Brain (organoid and tissue), 16 donors: ENCODE measurements at places on chromosomes 5 and 9.

GRCh38 chr5:136249678-136250266 is 56.8 kb upstream of the SMIM32 start:
- DNase-seq = peak; percentile 82

DNA sequence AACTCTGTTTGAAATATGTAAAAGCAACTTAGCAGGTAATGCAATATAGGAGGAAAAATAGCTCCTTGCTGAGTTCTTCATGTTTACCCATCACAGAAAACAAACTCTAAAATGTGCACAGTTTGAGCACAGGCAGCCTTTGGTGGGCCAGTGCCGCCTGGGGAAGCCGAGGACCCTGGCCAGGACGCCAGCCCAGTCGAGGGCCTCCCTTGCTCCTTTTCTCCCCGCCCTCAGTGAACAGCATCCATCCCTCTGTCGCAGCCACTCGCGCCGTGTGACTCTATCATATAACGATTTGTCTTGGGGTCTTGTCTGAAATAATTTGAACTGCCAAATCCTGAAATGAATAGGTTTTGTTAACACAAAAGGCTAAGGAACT is 286.7 kb upstream of the IRX4 start:
- no peak for DNase-seq

GRCh38 chr9:99677281-99677680 is 144.4 kb upstream of the NR4A3 start:
- DNase-seq = no peak

- DNase-seq = no peak
Observed at GRCh38 chr5:36162810-36163486, 11.0 kb downstream of the SKP2 start.

GRCh38 chr9:14434971-14435718 is 121.2 kb upstream of the NFIB start:
- no peak for DNase-seq

DNA sequence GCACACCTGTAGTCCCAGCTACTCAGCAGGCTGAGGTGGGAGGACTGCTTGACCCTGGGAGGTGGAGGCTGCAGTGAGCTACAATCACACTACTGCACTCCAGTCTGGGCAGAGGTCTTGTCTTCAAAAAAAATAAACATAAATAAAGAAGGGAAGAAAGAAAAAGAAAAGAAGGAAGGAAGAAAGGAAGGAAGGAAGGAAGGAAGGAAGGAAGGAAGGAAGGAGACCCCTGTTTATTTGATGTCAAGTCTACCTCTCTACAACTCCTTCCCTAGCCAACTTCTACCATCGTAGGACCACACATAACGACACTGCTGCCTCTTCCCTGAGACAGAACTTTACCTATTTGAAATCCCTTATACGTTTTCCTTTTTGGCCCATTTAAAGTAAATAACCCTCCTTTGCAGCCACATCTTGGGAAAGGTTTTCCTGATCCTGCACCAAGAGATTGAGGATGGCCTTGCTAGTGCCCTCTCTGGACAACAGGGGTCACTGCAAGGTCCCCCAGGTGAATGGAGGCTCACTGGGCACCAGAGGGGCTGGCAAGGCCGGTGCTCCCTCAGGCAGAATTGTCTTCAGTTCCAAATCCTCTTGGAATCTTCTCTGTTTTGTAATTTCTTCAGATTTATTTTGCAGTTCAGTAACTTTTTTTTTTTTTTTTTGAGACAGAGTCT is 10.5 kb downstream of the RPS14 start:
- peak; percentile 11 for DNase-seq

DNA sequence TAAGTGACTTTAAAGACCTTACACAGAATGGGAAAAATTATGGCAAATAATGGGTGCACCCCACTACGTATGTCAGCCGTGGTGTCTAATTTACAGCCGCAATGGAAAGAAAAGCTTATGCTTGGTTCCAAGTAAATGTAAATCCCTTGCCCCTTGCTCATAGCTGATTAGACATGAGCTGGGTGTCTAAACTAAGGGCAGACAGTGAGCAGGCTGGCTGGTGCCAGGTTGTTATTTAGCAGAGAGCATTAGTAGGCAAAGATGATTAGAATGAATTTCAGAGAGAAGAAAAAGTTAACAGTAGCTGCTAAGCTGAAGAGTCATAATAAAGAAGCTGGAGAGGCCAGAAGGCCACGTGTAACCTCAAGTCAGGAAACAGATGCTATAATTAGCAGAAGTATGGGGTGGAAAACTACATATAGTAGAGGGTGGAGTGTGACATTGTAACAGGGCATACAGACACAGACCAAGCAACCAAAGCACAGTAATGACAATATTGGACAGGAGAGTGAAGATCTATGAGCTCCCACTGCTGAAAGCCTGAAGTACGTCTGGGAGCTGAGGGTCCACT is 257.7 kb downstream of the MCTP1 start:
- no peak for DNase-seq

DNA sequence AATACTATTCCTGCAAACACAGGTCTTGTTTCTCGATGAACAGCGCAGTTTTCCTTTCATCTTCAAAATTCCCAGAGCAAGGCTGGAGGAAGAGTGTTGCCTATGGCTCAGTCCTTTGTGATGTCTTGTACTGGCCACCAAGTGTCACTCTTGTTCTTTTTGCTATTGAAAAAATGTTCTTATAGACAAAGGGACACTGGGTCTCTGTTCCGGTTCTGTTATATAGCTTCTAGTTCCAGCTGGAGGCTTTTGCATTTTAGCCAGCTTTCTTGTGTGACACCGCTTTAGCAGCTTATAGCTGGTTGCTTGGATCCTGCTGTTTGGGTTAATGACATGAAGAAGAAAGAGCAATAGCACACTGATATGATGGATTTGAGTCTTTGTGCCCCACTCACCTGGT is 343.7 kb upstream of the KCNN2 start:
- peak; percentile 72 for DNase-seq

DNA sequence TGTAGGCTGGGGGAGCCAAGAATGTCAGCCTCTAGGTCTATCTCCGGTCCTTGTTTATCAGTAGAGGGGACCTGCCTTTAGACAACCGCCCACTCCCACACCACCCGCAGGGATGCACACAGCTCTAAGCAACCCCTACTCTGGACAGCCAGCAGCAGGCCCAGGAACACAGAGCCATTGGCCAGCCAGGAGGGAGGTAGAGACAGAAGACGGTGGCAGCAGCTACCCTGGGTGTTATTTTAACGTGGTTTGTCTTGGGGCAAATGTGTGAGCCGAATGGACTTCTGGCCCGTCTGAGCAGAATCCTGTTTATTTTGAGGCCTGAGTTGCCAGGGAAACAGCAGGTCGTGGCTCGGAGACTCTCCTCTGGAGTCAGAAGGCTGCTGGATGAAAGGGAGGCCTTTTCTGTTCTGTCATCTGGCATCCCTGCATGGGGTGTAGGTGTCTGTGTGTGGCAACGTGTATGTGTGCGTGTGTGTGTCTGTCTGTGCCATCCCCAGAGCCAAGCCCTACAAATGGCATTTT is 382 bp upstream of the FGF1 start:
- DNase-seq = peak; percentile 66

DNA sequence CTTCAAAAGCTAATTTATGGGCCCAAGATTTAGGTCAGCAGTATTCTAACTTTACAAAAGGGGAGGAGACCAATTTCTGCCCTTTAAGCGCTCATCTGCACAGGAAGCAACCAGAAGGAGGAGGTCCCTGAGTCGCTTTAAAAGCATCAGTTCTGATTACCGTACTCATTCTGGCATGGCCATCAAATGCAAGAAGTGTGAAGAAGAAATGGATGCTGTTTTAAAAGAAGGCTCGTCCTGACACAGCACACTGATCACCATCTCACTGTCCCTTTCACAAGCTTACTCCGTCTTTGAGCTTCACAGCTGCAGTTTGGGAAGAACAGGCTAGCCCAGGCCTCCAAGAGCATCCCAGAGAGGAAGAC is 17.5 kb downstream of the ZNF608 start:
- DNase-seq = no peak

GRCh38 chr5:73415617-73416016 is 33.0 kb downstream of the FOXD1 start:
- no peak for DNase-seq

DNA sequence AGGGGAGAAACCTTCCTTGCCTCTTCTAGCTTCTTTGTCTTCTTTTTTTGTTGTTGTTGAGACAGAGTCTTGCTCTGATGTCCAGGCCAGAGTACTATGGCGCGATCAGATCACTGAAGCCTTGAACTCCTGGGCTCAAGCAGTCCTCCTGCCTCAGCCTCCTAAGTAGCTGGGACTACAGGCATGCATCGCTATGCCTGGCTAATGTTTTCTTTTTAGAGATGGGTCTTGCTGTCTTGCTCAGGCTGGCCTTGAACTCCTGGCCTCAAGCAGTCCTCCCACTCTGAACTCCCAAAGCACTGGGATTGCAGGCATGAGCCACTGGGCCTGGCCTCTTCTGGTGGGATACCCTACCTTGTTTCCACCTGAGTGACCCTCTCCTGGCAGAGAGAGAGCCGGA is 3.4 kb upstream of the PAXX start:
- DNase-seq = no peak

DNA sequence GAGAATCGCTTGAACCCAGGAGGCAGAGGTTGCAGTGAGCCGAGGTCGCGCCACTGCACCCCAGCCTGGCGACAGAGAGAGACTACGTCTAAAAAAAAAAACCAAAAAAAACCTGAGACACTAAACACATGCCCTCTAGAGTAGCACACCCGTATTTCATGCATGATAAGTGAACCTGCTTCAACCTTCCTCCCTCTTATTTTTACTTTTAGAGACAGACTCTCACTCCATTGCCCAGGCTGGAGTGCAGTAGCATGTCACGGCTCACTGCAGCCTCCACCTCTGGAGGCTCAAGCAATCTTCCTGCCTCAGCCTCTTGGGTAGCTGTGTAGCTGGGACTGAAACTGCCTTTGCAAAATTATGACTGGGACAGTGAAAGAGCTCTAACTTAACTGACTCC is 17.6 kb upstream of the NANS start:
- DNase-seq = no peak

GRCh38 chr5:113776832-113777525 is 263.5 kb downstream of the YTHDC2 start:
- DNase-seq = peak; percentile 20

- DNase-seq = no peak
Observed at GRCh38 chr9:128499920-128500319, 4.6 kb upstream of the GLE1 start.

DNA sequence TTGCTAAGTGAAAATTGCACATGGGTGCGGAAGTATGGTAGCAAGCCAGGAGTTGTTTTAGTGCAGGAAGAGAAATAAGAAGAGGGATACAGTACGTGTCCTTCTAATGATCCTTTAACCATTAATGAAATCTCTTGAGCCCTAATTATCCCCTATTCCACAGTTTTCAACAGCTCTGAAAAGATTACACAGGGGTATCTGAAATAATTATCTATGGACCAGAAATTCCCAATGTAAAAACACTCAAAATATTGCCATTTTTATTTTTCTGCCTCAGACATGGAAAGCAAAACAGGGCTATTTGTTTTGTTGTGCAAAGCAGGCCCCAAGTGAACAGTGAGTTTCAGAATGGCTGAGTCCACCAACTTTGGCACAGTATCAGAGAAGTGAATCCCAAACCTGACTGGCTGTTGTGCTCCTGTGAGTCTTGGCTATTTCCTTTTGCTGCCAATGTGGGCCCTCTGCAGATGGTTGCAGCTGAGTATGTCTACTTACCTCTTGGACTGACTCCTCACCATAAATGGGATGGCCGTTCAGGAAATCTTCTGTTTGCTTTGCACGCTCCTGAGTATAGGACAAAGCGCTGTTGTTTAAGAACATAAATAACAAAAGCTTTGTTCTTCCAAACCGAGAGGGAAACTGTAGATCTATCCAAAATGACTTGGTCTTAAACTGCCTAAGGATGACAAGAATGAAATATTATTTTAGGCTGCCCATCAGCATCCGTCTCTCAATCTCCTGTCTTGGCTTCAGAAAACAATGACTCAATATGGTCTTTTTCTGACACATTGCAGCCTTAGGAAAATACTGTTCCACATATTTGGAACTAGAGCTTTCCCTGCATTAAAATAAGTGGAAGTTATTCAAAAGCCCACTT is 204.1 kb downstream of the DEPDC1B start:
- DNase-seq = no peak

- DNase-seq = no peak
Observed at GRCh38 chr5:7540736-7541485, 145.0 kb downstream of the ADCY2 start.

DNA sequence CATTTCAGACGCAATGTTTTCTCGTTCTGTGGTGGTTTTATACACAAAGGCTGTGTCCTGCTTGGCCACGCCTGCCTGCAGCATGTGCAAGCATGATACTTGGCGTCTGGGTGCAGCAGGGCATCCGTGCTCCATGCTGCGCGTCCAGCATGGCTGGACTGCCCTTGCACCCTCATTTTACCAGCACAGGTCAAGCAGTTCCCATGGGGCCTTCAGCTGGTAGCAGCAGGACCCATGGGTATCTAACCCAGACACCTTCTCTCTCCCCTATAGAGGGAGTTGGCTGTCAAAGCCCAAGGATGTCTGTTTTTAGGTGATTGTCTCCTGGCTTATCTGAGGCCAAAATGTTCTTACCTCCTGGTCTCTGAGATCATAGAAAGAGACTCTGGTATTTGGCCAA is 158.3 kb upstream of the PITX1 start:
- no peak for DNase-seq
